ENCODE measurements at places on chromosomes 5 and 9. TPM values are rescaled to one million over a fixed set of nuclear protein-coding genes. Genes with fewer than 3 reads are reported as not detected.

Gene TAF11L14
- not detected for total RNA-seq

Gene HRCT1
- 12.0 TPM for total RNA-seq

Gene AKNA
- total RNA-seq: 6.1 TPM

Gene HAVCR2
- total RNA-seq: 0.30 TPM

Gene TEX53
- total RNA-seq: not detected
